ENCODE measurements at places on chromosomes 6 and 20.

DNA sequence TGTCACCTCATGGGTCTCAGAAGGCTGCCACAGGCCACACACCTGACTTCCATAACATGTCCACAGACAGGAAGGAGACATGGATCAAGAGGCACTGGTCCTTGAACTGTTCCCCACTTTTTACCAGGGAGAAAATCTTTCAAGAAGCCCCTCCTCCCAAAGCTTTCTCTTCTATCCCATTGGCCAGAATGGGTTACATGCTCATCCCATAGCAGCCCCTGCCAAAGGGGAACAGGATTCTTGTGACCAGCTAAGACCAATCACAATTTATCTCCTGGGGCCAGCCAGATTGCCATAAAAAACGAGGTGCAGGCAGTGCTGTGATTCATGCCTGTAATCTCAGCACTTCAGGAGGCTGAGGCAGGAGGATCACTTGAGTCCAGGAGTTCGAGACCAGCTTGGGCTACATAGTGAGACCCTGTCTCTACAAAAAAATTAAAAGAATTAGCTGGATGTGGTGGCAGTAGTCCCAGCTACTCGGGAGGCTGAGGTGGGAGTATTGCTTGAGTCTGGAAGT is 59.4 kb downstream of the TMEM242 start:
- no peak for DNase-seq

- peak; percentile 18 for DNase-seq
These were observed 1143.9 kb upstream of the GJE1 start for GRCh38 chr6:140988780-140989179.

GRCh38 chr6:33206027-33206863 is 1.8 kb downstream of the HSD17B8 start:
- DNase-seq, result no peak

DNA sequence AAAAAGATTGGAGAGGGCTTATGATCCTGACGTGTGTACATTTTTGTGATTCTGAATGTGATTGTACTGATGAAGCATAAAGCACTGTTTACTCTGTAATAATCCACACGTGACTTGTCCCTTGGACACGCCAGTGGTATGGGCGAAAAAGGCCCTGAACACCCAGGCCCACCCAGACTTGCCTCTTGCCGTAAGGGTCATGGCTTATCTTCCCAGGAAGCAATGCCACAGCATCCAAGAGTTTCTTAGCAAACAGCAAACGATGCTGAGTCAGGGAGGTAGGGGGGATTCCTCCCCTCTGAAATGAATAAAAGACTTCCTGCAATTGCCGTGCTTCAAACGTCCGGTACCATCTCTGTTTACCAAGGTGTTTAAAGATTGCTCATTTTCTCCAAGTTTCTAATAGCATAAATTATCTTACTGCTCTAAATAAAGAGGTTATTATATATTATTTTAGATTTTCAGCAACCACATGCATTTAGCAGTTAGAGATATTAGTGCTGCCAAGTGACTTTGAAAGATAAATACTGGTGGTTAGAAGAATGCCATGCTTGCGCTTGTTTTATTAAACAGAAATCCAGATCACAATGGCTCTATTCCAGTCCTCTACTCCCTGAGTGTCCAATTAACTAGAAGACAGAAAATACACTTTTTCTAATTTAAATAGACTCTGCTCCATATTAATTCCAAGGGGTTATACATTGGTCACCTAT is 212.8 kb upstream of the CST7 start:
- no peak for DNase-seq

GRCh38 chr20:58227391-58228102 is 906 bp downstream of the ANKRD60 start:
- no peak for DNase-seq

All from choroid plexus epithelial cell (primary cell).